ENCODE measurements at places on chromosomes 4 and X. TPM values are rescaled to one million over a fixed set of nuclear protein-coding genes. Genes with fewer than 3 reads are reported as not detected.

DNA sequence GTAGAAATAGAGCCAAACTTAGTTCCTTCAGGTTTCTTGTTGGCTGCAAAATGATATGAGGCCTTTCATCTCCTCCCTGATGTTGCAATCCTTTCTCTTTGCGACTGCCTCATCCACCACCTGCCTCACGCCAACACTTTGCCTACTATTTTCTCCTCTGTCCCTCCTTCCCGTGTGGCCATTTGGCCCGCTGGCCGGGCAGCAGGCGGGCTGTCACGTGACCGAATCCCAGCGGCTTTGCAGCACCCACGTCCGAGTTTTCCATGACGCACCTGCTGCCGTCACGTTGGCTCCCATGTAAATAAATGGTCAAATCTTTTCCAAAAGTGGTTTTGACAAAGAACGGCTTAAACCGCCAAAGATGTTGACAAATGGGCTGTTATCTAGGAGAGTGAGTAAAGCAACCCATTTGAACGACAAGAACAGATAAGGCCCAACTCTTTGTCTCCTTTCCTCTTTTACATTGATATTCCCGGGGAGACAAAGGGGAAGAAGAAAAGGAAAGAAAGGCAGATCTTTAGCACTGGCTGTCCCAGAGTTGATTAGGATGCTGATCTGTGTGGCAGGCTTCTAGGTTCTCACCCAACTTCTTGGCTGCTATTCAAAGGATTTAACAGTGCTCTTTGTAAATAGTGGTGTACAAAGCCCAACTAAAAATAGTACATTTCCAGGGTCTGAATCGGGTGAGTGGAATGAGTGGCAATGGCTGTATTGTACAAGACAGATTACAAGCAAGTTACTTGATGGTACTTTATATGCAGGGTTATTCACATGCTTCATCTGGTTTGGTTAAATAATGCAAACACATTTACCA lies 174.2 kb upstream of the JADE1 start:
- DNase-seq, result peak; percentile 99

GRCh38 chr4:68148800-68149685 lies 19.4 kb upstream of the TMPRSS11F start:
- DNase-seq, result no peak

DNA sequence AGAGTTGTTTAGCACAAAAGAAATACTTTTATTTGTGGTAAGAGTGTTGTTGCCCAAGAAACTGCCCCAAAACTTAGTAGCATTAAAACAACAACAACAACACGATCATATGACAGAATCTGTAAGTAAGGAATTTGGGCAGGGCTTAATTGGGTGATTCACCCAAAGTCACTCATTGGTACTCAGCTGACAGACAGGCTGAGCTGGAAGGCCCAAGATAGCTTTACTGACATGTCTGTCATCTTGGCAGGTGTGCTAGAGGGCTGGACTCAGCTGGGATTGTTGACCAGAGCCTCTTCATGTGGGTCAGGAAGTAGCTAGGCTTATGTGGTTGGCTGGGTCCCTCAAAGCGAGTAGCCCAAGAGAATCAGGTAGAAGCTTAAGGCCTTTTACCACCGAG lies 52.3 kb downstream of the KIAA0232 start:
- no peak for DNase-seq

DNA sequence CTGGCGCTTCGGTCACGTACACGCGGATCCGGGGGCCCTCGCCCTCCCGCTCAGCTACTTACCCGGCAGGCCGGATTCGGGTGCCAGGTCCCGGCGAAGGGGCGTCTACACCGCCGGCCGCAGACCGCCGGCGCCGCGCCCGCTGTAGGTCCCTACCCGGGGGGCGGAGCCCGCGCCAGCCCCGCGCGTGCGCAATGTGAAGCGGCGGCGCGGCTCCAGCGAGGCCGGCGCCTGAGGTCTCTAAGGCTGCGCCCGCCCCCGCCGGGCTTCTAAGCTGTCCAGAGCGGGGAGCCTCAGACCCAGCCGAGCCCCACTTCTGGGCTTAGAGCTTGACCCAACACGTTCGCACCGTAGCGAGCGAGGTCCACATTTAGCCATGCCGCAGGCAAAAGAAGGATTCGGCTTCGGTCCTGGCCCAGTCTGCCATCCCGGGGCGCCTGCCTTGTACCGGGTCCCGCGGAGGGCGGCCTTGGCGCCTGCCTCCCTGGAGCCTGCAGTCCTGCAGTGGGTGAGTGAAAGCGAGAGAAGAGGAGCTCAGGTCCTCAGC lies at the start of gene ZNF518B:
TSS of gene ZNF518B (minus strand) at position 172 of the 547 bp plus-strand sequence. CDS start 11,098 bp downstream, outside the sequence.
- peak; percentile 59 for DNase-seq

- DNase-seq, result no peak
Observed at GRCh38 chr4:88230461-88230891, 53.9 kb downstream of the PPM1K start.

- peak; percentile 4 for DNase-seq
Observed at GRCh38 chr4:91590260-91590659, 713.5 kb upstream of the GRID2 start.

DNA sequence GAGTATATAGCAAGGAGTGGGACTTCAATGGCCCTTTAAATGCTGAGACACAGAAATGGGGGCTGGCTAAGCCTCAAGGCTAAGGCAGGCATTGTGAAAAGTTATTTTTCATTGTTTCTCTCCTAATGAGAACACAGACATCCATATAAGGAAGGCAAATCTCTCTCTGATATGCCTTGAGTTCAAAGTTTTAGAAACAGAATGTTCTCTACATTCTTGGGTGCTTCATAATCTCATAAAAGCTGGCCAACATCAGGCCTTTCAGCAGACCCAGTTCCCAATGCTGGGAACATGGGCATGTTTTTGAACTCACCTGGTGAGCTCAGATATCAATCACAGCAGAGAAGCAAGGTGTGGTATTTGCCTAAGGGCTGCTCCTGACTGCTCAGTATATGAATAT lies 19.4 kb upstream of the RAB40A start:
- DNase-seq, result peak; percentile 75

DNA sequence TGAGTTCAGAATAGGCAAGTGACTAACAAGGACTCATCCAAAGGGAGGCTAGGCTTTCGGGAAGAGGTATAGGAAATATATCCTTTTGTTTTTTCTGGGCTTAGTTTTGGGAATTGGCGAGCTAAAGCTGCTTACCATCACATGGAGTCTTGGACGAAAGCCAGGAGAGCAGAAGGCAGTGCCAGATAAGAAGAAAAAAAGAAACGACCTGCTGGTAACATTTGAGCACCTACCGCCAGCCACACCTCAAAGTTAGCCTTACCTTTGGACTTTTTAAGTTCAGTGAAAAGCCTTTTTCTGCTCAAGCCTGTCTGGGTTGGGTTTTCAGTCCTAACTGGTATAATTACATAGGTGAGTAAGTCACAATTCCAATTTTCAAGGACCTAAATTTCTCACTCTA lies 85.1 kb upstream of the LCORL start:
- DNase-seq, result no peak

GRCh38 chrX:12234534-12235329 lies 96.5 kb downstream of the FRMPD4 start:
- DNase-seq, result no peak

GRCh38 chrX:22526339-22526738 lies 253.6 kb downstream of the CBLL2 start:
- peak; percentile 4 for DNase-seq

DNA sequence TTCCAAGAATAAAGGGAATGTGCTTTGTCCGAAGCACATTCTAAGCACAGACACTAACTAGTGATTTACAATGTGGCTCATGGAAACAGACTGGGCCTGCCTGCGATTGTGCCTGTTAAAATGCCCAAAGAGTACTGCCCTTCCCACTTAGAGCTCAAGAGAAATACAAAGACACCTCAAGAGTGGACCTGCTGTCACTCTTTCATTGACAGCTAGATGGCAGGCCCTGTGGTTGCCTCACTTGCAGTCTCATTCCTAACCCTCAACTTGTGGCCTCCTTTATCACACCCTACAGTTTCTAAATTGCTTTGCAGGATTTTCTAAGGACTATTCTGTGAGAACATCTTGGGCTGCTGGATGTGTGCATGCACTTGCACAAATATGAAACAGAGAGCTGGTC lies 331.0 kb upstream of the EMCN start:
- DNase-seq, result peak; percentile 10

DNA sequence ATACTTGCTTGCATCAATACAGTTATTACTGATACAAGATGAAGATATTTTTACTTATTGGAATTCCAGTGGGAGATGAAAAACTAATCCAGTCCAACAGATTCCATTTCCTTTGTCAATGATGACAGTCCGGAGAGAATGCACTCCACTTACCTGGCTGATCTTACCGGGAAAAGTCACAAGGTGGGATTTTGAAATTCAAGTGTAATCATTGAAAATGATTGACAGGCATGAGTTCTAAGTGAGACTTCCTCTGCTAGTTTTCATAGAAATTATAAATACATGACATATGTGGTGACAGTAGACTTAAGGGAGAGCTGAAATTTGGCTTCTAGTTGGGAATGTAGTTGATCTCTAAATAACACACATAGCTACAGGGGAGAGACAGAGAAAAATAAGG lies 859.9 kb downstream of the FAT4 start:
- DNase-seq, result no peak

DNA sequence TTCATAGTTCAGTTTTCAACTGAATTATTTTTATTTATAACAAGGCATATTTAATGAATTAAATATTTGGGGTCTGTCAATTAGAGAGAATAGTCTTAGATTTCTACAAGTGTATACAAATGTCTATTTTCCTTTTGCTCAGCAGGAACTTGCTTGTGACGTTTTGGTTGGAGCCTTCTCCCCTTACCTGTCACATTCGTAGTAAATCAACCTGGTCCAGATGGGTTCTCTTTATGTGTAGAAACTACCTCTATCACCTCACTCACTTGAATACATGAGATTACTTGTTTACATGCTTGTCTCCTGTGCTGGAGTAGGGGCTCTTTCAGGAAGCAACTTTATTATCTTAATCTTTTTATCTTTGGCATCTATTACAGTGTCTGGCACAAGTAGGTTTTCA lies 938.3 kb upstream of the IGFBP7 start:
- DNase-seq, result no peak

DNA sequence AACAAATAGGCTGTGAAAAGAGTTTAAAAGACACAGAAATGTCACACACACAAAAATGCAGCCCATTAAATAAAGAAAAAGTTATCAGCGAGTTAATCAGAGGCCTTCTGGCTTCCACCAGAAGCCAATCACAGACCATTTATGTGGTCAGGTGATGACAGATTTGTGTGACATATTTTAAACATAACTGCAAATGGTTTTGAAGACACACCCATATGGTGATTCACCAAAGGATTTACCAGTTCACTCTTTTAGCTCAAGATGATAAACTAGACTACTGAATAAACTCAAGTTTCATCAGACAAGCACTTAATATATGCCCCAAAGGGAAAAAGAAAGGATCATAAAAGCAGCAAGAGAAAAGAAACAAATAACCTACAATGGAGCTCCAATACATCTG lies 181.2 kb downstream of the SPANXN4 start:
- DNase-seq, result no peak

DNA sequence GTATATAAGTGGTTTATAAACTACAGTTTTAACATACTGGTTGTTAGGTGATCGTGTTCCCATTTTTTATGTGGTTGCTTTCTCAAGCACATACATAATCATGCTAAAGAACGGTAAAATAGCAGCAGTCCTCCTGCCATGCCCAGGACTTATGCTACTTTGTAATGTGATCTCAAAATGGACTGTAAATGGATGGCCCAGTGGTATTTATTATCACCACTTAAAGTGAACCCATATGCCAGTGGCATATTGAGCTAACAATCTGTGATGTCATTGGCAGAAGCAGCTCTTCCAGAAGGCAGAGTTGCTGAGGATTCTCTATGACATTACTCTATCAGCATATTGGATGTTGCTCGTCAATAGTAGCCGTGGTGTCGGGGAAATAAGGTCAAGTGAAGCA lies 28.6 kb downstream of the ANK2 start:
- DNase-seq, result no peak

GRCh38 chrX:46179748-46180147 lies 365.5 kb downstream of the ZNF674 start:
- DNase-seq, result no peak

DNA sequence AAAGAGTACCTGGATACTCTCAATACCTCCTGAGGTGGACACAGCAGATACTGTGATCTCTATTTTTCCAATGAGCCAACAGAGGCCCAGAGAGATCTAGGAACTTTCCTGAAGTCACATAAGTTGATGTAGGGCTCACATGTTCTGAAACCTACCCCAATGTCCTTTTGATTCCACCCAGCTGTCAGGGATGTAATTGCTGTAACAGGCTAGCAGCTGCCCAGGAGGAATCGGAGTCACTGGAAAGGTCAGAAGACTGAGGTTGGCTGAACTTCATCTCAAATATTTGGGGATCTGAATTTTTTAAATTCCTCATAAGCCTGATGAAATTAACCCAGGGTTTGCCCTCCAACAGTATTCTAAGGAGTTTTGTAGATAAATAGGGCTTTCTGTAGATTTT lies 52.5 kb upstream of the PROM1 start:
- DNase-seq, result no peak

- DNase-seq, result no peak
Observed at GRCh38 chr4:85448906-85449890, 25.8 kb upstream of the ARHGAP24 start.

DNA sequence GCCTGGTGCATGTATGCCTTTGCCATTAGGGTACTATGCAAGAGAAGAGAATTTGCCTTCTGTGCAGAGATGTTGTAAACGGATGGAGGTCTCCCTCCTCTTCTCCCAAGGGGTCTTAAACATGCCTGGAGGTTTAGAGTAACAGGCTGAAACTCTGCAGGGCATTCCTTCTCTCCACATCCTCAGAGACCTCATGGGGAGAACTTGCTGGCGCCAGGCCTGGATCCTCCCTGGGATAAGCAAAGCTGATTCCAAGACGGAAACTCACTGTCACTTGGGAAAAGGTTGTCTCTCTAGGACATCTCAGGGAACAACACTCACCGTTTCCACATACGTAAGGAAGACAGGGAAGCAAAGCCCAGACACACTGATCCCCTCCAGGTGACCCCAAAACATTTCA lies 76.9 kb upstream of the GPM6B start:
- peak; percentile 57 for DNase-seq

DNA sequence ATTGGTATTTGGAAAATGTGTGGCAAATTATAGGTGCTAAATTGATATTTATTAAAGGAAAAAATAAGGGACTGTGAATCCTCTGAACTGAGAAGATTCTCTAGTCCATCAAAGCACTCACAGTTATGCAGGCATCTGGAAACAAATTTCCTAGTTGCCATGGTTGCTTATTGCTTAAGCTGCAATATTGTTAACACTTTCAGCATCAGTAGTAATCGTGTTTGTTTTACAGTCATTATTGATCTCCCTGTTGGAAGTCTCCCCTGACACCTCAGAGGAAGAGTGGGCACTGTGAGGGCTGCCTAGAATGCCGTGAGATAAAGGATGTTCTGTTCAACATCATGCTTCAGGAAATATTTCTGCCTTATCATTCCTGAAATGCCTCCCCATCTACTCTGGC lies 2004.3 kb upstream of the ADGRL3 start:
- no peak for DNase-seq

GRCh38 chrX:130139474-130140201 lies 26.0 kb downstream of the AIFM1 start:
- peak; percentile 30 for DNase-seq

MAGEA2B gene
- total RNA-seq, result not detected

CXCL8 gene
- not detected for total RNA-seq

SPACA5 gene
- not detected for total RNA-seq

CLNK gene
- not detected for total RNA-seq

KCNIP4 gene
- 15.9 TPM for total RNA-seq

COL25A1 gene
- 3.9 TPM for total RNA-seq

PARM1 gene
- 11.3 TPM for total RNA-seq
